ENCODE measurements at places on chromosomes 5 and 9.

- DNase-seq, result no peak
Observed at GRCh38 chr5:143525176-143525575, 121.7 kb upstream of the NR3C1 start.

GRCh38 chr5:64972591-64972990 is 203.9 kb downstream of the CWC27 start:
- no peak for DNase-seq

DNA sequence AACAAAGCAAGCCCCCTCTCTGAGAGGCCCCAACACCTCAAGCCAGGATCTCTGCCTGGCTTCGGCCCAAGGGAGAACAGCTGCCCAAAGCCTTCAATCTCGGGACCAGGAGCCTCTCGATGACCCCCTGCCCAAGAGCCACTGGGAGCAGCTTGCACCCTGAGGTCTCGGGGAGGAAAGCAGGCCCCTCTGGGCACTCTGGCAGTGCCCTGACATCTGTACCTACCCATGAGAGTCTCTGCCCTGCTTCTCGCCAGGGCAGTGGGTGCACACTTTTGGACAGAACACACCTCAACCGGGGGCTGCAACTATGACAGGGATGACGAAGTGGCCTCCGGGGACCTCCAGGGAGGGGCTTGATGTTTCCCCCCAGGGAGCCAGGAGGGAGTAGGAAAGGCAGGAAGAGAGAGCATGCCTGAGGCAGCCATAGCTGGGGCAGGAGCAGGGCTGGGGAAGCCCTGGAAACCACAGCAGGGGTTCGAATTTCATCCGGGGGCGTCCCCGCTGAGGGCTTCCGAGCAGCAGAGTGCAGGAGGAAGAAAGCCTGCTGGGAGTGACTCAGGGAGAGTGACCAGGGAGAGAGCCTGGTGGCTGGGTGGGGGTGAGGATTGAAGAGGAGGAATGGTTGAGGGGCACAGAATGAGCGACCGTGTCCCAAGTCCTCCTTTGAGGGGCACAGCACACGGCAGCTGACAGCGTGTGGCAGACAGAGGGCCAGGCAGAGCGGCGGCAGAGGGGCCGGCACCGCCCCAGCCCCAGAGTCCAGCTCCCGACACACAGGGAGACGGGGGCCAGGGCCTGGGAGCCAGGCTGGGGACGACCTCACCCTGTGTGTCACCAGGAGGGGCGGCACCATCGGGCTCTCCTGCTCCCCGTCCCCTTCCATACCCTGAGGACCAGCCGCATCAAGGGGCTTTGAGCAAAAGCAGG is 1.8 kb downstream of the LPCAT1 start:
- DNase-seq, result no peak

GRCh38 chr5:36570301-36571095 is 35.9 kb upstream of the SLC1A3 start:
- DNase-seq, result no peak

DNA sequence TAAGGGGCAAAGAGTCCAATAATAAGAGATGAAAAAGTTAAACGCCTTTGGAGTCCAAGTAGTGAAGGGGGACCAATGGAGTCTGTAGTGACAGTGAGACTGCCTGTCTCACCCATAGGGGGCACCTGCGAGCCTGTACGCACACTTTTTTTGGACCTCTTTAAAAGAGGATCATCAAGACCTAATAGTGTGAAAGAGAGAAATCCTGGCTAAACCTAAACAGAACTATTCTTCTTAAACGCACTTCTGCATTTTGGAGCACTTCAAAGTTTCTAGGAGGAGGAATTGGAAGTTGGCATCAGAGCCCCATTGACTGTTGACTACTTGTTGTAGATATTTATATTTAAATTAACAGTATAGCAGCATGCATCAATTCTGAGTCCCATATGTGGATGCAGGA is 636.1 kb upstream of the KLF4 start:
- no peak for DNase-seq

GRCh38 chr5:36200513-36200912 is 41.2 kb downstream of the NADK2 start:
- no peak for DNase-seq

DNA sequence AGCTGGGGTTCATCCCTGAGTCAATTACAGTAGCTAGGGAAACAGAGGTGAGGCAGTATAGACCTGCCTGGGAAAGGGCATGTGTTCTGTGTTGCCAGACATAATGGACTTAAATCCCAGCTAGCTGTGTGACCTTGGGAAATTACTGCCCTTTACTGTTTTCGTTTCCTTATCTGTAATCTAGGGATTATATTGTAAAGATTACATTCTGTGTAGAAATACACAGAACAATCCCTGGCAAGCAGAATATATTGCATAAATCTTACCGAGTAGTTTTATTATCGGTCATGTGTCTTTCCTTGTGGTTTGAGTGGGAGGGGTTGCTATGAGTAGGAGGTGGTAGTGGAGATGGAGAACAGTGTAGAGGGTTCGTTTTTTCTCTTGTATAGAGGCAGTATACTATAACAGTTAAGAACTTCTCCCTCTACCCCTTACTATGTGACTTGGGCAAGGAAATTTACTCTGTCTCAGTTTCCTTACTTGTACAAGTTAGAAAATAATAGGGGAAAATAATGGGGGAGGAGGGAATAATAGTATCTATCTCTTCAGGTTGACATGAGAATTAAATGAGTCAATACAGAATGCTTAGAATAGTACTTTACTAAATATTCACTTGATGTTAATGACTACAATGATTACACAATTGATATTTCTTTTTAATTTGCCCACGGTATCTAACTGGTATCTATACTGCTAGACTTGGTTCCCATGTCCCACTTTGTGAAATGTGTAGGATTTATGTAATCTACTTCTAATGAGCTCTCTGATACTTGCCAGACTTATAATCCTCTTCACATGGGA is 7.1 kb upstream of the DMXL1 start:
- DNase-seq, result peak; percentile 22

GRCh38 chr5:16924206-16924605 is 11.9 kb downstream of the MYO10 start:
- no peak for DNase-seq

GRCh38 chr5:108398964-108399363 is 17.1 kb upstream of the FBXL17 start:
- DNase-seq, result no peak

- DNase-seq, result no peak
Observed at GRCh38 chr9:125332527-125332926, 70.9 kb downstream of the GAPVD1 start.

DNA sequence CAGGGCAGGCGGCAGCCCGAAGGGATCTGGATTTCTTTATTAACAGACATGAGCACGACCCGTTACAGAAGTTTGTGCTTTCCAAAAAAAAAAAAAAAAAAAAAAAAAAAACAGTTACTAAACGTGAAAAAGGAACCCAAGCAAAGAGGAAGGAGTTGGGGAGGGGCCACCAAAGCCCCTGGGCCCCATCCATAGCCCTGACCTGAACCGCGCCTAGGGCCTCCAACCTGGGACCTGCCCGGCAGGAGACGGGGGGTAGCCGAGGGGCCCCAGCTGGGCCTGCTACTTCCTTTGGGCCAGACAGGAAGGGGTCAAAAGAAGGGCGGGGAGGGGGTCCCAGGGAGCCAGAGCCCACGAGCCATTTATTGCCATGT is 10.0 kb downstream of the PRR7 start:
- no peak for DNase-seq

DNA sequence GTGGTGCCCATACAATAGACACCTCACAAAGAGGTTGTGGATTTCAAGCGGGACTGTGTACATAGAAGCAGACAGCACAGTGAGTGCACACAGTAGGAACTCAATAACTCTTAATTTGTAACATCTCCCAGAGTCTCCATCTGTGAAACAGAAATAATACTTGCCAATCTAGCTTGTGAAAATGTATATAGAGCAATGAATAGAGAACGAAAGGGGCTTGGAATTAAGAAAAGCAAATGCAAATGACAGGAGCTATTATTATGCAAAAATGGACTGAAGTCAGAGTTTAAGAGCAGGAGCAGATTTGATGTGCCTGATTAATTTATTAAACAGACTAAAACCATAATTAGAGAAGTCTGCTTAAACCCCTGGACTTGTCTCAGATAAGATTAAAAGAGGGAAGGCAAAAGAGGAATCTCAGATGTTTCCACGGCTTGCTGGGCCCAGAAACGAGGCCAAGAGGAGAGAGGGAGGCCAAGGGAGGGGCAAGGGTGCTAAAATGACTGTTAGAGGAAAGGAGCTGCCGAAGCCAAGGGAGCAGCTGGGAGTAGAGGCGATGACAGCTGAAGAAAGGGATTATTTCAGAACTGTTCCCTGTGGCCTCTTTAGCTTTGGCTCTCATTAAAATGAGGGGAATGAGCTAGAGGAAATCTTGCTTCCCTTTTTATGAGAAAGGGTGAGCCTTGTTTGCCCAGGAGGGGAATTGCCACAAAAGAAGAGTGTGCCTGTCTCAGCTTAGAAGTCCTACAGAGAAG is 72.1 kb downstream of the FEM1C start:
- no peak for DNase-seq

DNA sequence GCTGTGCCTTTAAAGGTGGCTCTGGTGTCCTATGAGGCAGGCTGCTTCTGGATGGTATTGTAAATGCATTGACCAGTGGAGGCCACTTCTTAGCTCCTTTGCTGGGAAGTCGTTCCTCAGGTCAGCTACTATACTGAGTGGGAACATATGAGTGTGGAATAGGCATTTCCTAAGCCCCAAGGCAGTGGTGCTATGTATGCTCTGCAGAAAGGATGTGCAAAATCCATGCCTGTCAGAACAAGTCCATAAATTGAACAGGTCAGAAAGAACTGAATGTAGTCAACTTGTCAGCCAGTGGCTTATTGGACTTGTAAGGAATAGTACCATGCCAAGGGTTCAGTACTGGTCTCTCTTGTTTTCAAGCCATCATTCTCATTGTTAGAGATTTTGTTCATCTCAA is 216.4 kb downstream of the CDH10 start:
- no peak for DNase-seq

DNA sequence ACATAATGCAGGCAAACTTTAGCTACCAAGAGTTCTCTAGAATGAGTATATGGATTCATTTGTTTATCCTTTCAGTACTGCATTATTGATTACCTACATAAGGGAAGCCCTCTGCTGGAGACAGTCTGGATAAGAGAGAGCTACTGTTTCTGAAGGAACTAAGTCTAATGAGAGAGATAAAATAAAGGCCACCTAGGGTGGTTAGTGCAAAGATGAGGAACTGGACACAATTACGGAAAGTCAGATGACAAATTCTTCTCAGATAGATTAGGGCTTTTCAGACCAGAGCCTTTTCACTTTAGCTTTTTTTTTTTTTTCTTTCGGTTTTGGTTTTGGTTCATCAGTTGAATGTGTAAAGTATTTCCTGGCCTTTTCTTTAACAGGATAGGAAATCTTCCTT is 31.3 kb downstream of the ISOC1 start:
- no peak for DNase-seq

DNA sequence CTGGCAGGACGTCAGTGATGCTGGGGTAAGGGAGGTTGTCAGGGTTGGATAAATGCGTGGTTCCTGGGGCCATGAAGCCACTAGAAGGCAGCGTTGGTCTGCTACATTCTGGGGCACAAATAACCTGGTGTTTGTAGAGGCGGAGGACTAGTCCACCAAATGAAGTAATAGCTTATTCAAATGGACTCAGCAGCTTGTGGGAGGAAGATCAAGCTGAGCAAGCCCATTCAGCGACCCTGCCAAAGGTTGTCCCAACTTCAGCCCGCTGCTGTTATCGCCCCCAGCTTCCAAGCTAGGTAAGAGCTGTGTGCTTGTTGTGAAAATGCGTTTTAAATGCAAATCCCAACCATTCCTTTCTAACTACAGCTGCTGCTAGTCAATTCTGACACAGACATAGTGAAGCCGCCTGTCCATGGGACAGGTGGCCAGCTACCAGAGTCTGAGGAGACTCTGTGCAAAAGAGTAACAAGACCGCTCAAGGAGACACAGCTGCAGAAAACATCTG is 7.6 kb upstream of the FAM240B start:
- DNase-seq, result no peak

DNA sequence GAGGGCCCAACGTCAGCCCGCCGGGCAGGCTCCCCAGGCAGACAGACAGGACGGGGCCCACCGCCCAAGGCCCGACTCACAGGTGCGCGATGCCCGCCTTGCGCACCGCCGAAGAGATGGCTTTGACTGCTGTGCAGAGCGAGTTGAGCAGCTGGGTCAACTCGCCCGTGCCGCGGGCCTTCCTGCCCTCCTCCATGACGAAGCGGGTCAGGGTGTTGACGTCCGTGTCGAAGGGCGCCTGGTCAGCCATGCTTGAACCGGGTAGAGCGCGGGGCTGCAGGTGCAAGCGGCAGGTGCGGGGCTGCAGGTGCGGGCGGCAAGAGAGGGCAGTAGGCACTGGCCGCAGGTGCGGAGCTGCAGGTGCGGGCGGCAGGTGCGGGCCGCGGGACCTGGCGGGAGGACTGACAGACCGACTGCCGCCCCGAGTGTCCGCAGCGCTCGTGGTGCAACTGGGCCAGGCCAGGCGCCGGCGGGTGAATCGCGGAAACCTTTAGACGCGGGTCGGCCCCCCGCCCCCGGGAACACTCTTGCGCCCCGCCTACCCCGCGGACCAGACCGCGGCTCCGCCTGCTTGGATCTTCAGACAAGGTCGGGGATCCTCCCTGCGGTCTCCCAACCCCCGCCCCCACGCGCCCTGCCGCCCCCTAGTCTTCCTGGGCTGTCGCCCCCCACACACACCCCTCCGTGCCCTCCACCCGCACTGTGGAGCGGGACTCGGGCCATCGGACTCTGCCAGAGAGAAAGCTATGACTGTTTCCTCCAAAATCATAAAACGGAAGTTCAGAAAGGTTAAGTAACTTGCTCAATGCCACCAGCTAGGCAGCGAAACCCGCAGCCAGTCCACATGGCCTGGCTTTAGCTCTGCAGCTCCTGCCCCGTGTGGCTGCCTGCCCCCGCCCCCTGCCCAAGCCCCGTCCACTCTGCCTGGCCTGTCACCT is at the start of gene FBP1:
FBP1 (minus strand) TSS at position 458 of the 938 bp plus-strand sequence; CDS start at position 250, 208 bp downstream.
- DNase-seq, result peak; percentile 59

GRCh38 chr5:143495821-143496275 is 92.4 kb upstream of the NR3C1 start:
- no peak for DNase-seq

DNA sequence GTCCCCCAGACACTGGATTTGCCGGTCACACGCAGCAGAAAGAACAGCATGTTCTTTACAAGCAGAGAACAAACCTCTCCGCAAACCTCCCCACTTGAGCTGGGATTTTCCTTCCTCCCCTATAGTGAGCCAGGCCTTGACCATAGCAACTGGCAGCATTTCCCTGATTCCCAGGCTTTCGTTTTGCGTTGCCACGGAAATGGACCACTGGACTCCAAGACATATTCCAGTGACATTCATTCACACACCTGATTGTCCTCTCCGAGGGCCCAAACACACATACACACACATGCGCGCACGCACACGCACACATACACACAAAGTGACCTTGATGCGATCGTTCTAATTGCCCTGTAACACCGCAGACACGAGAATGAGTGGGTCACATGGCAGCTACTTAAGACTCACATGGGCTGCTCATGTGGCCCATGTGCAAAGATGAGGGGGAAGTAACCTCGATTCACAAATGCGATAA is 80.9 kb upstream of the CPEB4 start:
- no peak for DNase-seq

- no peak for DNase-seq
Observed at GRCh38 chr5:55763746-55764420, 26.0 kb downstream of the DDX4 start.

Data from bone marrow (tissue), 2 donors.